ENCODE measurements at places on chromosomes 7 and 10.

DNA sequence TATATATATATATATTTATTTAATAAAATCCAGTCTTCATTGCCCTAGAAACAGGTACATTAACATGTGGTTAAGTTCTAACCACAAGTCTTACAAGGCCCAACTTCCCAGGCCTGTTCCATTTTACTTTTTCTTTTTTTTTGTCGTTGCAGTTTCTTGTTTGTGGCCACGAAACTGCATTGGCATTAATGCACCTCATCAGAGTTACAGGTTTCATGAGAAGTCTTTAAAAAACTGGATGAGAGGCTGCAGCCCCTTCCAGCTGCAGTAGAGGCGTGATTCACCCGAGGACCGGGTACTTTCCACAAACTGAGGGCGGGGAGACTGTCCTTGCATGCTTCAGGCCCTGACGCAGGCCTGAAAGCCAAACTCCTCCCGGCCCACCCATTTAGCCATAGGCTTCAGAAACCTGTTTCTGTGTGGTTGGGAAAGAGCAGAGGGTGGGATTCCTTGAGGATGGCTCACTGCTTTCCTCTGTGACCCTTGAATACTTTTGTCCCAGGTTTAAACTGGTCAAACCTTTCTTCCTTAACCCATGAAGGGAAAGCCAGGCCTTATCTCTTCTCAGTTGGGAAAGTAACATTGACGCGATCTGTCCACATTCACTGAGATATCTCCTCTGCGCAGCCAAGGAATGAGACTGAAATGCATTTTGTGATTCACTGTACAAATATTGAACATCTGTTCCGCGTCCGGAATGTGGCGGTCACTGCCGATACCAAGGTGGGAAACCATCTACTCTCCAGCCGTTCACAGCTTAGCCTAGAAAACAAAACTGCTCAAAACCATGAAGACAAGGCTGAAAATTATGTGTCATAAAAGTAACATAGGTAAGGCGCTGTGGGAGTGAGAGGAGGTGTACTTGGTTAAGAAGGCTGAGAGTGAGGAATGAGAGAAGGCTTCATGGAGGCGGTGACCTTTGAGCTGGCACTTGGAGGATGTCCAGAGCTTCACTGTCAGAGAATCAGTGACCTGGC is 311.7 kb downstream of the GATA3 start:
- peak; percentile 99 for DNase-seq

- peak; percentile 76 for DNase-seq
Observed at GRCh38 chr10:103758294-103758681, 97.1 kb downstream of the SH3PXD2A start.

DNA sequence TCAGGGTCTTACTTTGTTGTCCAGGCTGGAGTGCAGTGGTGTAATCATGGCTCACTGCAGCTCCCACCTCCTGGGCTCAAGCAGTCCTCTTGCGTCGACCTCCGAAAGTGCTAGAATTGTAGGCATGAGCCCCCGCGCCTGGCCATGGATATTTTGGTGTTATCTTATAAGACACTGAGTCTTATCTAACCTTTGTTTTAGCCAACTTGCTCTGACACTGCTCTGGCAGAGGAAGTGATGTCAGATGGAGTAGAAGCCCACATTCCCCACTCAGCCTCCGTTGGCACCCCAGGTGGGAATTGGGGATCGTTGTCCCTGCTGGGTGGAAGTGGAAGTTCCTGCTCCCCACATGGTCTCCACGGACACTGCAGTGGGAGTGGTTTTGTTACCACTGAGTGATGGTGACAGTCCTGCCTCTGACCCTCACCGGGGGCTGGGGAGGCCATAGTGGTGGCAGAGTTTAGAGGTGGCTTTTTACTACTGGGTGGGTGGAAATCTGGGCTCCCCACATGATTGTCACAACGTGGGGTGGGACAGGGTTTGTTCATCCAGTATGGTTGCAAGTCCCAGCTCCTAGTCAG is 98.9 kb downstream of the ANKRD61 start:
- no peak for DNase-seq

GRCh38 chr7:4683043-4683883 is 1.2 kb downstream of the FOXK1 start:
- DNase-seq = peak; percentile 25

- DNase-seq = peak; percentile 92
Observed at GRCh38 chr7:47763063-47763974, 181.4 kb upstream of the TNS3 start.

GRCh38 chr10:106566873-106567272 is 597.6 kb downstream of the SORCS1 start:
- no peak for DNase-seq
